Activated CD4-positive, alpha-beta T cell treated with anti-CD3 and anti-CD28 coated beads, Interleukin-2, amount 10 ng/mL, durations not matched to agents 24 days and 14 days (primary cell): ENCODE measurements at places on chromosomes 7 and 10. TPM values are rescaled to one million over a fixed set of nuclear protein-coding genes. Genes with fewer than 3 reads are reported as not detected.
A peak's percentile ranks its signal among the peaks of the same experiment; 100 is the strongest.

PTF1A gene
- not detected in 2 replicates for total RNA-seq

GRCh38 chr10:79442171-79443040 is 3.0 kb downstream of the ZCCHC24 start:
- peaks cover 2% of the 10 kb centered on the region for H3K36me3 ChIP-seq
- no peak for DNase-seq
- H3K4me3 ChIP-seq, result no peak overlapping the region
- H3K4me1 ChIP-seq, result peaks cover 22% of the 10 kb centered on the region
- no peak overlapping the region for H3K27ac ChIP-seq

- no peaks in the 10 kb centered on the region for H3K27me3 ChIP-seq
- no peak overlapping the region for H3K4me3 ChIP-seq
- peaks cover 2% of the 10 kb centered on the region for H3K4me1 ChIP-seq
Measured at GRCh38 chr7:118366363-118366762, 141.9 kb downstream of the ANKRD7 start.

LIPN gene
- total RNA-seq, result not detected in 2 replicates

PHKG1 gene
- 2.8 and 5.0 TPM in 2 replicates for total RNA-seq

WNT16 gene
- not detected in 2 replicates for total RNA-seq

- H3K36me3 ChIP-seq, result no peaks in the 10 kb centered on the region
- peaks cover 8% of the 10 kb centered on the region for H3K27me3 ChIP-seq
- peak overlapping the region; percentile 56 for H3K27ac ChIP-seq
Measured at GRCh38 chr7:22173685-22174573, 183.0 kb downstream of the RAPGEF5 start.
